NCI-H524 (cell line): ENCODE measurements at places on chromosomes 16 and 17.

DNA sequence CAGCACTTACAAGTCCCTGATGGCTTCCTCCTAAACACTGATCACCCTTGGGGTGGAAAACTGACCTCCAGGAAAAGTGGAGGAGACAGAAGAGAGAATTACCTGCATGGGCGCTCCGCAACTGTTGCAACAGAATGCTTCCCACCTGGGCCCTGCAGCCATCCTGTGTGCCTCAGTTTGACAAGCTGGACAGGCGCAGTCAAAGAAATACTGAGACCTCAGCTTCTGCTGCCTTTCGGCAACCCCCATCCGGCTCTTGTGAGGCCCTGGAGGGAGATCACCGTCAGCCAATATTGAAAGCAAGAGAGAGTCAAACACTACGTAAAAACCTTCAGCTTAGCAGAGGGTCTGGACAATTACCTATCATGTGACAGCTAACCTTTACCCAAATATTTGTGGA lies 24.8 kb downstream of the SERPINF1 start:
- no peak for DNase-seq

DNA sequence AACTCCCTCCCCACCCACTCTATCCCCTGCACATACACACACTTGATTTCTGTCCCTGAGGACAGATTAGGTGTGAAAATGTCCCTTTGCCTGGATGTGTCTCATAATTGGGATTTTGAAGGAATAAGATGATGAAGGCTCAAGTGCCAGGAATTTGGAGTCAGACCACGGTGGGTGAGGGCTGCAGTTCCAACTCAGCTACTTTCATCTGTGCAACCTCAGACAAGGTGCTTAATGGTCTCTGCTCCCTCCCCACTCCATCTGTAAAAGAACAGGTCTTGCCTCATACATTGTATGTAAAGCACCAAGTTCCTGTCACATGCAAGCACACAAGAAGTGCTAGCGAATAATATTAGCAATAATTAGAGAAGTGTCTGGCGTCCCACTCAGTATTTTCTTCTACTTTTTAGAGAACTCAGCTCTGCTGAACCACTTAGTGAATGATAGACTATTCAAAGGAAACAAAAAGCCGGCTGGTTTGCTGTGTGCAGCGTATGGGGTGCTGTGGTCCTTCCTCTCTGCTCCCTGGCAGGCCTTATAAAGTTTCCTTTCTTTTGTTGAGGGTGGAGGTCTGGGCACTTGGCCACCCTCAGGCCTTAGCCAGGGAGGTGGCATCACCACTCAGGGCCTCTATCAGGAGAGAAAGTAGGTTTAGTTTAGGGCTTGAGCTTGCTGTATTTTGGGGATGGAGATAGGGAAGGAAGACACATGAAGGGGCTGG lies 6.4 kb downstream of the TBX4 start:
- DNase-seq = no peak

GRCh38 chr17:75876938-75877751 lies 1.2 kb downstream of the TRIM47 start:
- DNase-seq = no peak

DNA sequence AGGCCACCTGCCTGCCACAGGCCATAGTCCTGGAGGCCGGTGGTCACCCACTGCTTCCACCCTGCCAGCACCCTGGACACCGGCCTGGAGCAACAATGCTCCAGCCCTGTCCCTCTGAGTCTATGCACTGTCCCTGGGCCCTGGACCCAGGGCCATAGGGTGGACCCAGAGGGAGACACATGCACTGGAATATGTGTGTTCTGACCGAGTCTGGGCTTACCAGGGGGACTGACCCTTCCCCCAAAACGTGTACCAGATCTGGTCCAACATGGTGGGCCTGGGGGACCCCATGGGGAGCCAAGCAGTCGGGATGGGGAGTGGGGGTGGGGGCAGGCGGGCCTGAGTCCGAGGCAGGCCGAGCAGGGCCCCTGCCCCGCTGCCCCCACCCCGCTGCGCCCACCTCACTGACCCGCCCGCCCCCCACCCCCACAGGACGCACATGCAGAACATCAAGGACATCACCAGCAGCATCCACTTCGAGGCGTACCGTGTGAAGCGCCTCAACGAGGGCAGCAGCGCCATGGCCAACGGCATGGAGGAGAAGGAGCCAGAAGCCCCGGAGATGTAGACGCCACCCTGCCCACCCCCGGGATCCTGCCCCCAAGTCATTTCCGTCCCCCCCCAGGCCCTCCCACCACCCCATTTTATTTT lies 357.4 kb downstream of the SEC14L1 start:
- no peak for DNase-seq

DNA sequence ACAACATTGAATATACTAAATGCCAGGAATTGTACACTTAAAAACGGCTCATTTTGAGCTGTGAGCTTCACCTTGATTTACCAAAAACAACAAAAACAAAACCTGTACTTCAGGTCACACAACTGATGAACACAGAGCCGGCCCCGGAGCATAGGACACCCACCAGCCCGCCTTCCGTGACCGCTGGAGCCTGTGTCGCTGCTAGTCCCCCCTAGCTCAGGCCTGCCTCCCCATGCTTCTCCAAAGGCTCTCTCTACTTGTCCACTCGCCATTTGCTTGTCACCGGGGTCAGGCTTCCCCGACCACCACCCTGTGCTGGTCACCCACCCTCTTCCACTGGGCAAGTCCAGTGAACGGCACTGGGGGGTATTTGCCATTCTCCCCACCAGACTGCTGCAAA lies 113.8 kb upstream of the TNRC6C start:
- DNase-seq = no peak

- no peak for DNase-seq
These were observed 126.9 kb upstream of the AXIN2 start for GRCh38 chr17:65688307-65688706.
